Gastrocnemius medialis (tissue), 4 donors: ENCODE measurements at places on chromosomes 2 and 18. TPM values are rescaled to one million over a fixed set of nuclear protein-coding genes. Genes with fewer than 3 reads are reported as not detected.

DNA sequence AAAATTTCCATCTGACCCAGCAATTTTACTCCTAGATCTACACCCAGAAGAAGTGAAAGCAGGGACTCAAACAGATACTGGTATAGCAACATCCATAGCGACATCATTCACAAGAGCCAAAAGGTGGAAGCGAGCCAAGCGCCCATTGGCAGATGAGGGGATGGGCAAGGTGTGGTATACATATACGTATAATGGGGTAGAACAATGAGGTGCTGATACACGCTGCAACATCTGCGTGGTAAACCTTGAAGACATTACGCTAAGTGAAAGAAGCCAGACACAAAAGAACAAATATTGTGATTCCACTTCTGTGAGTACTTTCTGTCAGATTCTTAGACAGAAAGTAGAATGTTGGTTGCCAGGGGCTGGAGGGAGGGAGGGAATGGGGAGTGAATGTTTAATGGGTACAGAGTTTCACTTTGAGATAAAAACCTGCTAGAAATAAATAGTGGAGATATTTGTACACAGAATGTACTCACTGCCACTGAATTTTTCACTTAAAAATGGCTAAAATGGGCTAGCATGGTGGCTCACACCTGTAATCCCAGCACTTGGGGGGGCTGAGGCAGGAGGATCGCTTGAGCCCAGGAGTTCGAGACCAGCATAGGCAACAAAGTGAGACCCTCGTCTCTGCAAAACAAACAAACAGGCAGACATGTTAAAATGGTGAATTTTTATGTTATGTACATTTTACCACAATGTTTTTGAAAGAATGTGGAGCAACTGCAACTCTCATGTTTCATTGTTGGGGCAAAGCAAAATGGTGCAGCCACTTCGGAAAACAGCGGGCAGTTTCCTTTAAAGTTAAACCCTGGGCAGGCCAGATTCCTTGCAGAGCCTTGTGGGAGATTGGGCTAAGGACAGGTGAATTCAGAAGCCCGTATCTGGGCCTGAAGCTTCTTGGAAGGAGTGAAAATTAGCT is 103.4 kb upstream of the MYCN start:
- no peak for DNase-seq

BCL11A gene
- not detected for total RNA-seq

TMEM17 gene
- 0.55 TPM for total RNA-seq

- DNase-seq, result no peak
These were observed 101.5 kb upstream of the SETBP1 start for GRCh38 chr18:44579028-44579702.

MRPS9 gene
- 38.7 TPM for total RNA-seq

LYPD6 gene
- total RNA-seq, result 0.46 TPM

GRCh38 chr2:101396316-101396717 is 9.0 kb upstream of the CREG2 start:
- no peak for DNase-seq

GRCh38 chr18:48402953-48403352 is 6.2 kb downstream of the ZBTB7C start:
- DNase-seq, result no peak

IL37 gene
- total RNA-seq, result not detected

- no peak for DNase-seq
These were observed 235.0 kb downstream of the PMAIP1 start for GRCh38 chr18:60134806-60135205.
